GM18507 (cell line): ENCODE measurements at places on chromosomes 7 and 10.

- no peak for DNase-seq
Measured at GRCh38 chr7:143426479-143427142, 16.6 kb upstream of the TAS2R60 start.

- DNase-seq = no peak
Measured at GRCh38 chr7:75916259-75916658, 1.3 kb downstream of the POR start.

- DNase-seq = no peak
Measured at GRCh38 chr7:26159243-26159642, 7.2 kb downstream of the NFE2L3 start.

GRCh38 chr7:6567886-6568285, 9.4 kb upstream of the ZDHHC4 start:
- DNase-seq = no peak

GRCh38 chr10:109978481-109978880, 29.3 kb upstream of the ADD3 start:
- DNase-seq = peak; percentile 20

DNA sequence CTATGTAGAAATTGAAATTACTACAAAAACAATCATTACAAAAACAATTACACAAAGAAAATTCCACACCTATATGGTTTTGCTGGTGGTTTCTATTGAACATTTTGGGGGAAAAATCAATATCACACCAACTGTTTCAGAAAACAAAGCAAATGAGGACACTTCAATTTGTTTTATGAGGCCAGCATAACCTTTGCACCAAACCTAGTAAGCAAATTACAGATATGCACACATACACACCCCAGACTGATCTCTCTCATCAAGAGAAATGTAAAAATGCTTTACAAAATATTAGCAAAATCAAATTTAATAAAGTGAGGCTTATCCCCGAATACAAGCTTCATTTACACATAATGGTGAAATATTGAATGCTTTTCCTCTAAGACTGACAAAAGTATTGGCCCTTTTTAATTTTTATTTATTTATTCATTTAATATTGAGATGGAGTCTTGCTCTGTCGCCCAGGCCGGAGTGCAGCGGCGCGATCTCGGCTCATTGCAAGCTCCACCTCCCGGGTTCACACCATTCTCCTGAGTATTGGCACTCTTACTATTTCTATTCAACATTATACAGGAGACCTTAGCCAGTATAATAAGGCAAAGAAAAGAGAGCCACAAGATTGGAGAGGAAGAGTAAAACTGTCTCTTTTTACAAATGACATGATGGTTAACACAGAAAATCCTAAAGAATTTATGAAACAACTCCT, 13.6 kb upstream of the ANK3 start:
- no peak for DNase-seq

GRCh38 chr7:128170461-128170860, 70.6 kb upstream of the LEP start:
- no peak for DNase-seq

DNA sequence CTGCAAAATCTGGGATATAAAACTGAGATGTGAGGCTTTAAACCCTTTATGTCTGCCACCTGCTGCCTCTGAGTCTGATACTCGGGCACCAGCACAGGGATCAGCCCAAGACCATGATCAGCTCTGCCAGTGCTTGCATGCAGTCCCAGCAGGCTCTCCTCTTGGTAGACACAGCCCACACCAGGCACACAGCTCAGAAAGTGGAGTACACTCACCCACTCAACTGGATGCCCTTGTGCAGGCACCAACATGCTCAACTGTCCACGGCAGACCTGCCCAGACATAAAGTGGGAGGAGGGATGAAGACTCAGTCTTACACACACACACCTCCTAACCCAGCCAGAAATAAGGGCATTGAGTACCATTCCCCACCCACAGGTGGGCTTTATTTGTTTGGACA, 18.2 kb upstream of the MYH16 start:
- DNase-seq = no peak

DNA sequence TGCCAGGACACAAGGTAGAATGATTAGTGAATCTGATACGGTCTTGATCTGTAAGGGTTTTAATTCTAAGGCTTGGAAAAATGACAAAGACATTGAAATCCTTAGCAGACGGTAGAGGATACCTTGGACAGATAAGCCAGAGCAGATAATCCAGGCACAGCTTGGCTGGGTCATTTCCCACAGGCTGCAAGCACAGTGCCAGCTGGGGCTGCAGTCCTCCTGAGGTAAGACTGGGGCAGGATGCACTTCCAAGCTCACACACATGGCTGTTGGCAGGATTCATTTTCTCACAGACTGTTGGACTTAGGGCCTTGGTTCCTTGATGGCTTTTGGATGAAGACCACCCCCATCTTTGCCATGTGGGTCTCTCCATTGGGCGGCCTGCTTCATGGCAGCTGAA, 63.2 kb upstream of the BMPER start:
- DNase-seq = no peak

- no peak for DNase-seq
Measured at GRCh38 chr7:44396931-44397545, 71.6 kb upstream of the CAMK2B start.

- DNase-seq = no peak
Measured at GRCh38 chr7:40542982-40543741, 408.4 kb downstream of the SUGCT start.

DNA sequence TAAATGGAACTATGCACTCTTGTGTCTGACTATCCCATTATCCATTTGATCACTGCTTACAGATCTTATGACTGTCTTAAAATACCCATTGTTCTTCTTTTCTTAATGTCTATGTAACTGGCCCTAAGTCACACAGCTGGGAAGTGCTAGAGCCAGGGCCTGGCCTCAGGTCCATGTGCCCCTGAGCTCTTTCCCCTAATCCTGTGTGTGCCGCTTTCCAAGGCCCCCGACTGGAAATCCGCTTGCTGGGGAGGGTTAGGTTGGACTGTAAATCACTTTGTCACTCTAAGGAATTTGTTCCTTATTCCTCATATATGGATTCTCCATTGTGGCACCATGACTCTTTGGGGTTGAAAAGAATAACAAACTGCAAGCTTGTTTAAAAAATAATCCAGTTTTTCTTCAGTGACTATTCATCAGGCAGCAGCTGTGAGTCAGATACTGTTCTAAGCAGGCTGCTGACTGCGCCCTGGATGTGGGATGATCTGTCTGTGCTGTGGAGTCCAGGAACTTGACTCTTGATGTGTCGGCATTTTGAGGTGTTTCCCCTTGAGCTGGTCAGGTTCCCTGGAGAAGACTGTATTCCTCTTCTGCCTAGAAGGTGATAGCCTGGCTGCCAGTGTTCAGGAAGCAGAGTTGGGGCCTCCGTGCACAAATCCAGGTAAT, 236.3 kb downstream of the SDK1 start:
- no peak for DNase-seq

GRCh38 chr10:114095559-114096337, 52.1 kb downstream of the ADRB1 start:
- no peak for DNase-seq

DNA sequence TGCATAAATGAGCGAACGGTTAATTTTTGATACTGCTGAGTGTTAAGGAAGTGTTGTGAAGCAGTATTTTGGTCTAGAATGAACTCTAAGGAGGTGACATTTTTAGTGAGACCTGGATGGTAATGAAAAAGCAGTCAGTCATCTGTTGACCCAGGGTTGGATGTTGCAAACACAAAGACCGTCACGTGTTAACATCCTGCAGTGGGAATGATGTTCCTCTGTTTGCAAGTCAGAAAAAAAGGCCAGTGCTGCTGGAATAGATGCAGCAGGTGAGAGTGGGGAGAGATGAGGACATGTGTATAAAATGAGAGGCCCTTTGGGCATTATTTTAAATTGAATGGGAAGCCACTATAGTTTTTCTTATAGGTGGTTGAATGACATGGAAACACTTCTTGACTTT, 39.3 kb downstream of the INSYN2A start:
- DNase-seq = no peak

GRCh38 chr7:91517201-91517785, 253.1 kb downstream of the FZD1 start:
- DNase-seq = no peak

DNA sequence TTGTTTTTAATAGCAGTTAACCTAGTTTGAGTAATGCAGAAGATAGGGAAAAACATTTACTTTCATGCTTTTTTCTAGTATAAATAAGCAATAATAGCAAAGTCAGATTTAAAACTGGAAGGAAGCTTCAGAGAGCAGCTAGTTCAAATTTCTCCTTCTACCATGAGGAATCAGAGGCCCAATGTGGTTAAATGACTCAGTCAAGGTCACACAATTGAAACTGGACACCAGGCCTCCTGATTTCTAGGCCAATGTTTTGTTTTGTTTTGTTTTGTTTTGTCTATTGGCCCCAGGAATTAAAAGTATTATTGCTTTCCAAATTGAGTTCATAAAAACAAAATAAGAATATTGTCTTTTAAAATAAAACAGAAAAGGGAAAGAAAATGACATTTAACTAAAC, 122.3 kb downstream of the TRIL start:
- no peak for DNase-seq

DNA sequence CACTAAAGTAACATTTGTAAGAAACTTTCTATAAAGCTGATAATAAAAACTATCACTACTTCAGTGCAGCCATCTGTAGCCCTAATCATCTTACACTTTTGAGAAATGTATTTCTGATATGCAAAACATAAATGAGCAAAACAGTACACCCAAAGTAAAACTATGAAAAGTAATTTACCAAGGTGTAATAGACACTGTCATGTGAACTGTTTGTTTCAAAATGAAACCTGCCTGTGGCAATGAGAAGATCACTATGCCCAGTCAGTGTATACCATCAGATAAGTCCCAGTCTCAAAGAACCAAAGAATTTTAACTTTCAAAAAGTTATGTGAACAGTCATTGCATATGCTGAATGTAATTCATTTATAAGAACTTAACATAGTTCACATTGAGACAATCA, 398.1 kb downstream of the CDC14C start:
- no peak for DNase-seq

DNA sequence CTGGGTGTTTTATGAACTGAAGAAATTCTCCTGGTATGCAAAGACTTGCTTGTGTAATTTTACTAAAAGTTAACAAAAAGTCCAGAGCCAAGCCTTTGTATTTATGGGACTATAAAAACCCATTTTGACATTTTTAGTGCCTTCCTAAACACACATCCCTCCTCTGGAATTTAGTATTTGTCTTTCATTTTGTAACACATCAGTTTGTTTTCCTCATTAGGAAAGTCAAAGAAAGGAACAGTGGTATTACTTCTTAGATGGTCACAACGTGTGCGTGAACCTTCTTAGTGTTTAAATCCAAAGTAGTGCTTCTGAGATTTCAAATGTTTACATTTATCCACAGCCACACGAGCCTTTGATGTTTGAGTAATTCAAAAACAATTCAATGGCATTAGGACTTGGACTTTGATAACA, 103.2 kb upstream of the TMEM106B start:
- no peak for DNase-seq

DNA sequence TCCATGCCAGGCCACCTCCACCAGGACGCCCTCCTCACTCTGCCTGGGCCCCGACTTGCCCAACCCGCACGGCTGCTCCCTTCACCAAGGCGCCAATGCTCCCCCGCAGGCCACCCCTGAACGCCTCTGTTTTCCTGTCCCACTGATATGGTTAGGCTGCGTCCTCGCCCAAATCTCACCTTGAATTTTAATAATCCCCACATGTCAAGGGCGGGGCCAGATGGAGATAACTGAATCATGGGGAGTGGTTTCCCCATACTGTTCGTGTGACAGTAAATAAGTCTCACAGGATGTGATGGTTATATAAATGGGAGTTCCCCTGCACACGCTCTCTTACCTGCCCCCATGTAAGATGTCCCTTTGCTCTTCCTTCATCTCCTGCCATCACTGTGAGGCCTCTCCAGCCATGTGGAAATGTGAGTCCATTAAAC, 29.8 kb downstream of the RSU1 start:
- no peak for DNase-seq

DNA sequence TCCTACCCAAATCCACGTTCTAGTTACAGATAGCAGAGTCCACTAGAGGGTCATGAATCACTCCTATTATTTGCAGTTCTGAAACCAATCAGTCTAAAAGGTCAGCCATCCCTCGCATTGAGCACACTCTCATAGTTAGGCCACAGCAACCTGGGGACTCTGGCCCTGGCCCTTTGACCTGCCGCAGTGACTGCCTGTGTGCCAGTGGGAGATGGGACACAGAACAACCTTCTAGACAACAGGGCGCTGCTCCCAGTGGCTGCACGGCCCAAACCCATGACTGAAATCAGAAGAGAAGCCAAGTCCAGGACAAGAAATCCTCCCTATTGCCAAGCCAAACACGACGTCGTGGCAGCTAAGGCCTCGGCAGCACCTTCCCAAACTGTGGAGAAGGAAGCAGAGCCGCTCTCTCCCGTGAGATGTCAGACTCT, 158.5 kb downstream of the HERPUD2 start:
- DNase-seq = no peak

DNA sequence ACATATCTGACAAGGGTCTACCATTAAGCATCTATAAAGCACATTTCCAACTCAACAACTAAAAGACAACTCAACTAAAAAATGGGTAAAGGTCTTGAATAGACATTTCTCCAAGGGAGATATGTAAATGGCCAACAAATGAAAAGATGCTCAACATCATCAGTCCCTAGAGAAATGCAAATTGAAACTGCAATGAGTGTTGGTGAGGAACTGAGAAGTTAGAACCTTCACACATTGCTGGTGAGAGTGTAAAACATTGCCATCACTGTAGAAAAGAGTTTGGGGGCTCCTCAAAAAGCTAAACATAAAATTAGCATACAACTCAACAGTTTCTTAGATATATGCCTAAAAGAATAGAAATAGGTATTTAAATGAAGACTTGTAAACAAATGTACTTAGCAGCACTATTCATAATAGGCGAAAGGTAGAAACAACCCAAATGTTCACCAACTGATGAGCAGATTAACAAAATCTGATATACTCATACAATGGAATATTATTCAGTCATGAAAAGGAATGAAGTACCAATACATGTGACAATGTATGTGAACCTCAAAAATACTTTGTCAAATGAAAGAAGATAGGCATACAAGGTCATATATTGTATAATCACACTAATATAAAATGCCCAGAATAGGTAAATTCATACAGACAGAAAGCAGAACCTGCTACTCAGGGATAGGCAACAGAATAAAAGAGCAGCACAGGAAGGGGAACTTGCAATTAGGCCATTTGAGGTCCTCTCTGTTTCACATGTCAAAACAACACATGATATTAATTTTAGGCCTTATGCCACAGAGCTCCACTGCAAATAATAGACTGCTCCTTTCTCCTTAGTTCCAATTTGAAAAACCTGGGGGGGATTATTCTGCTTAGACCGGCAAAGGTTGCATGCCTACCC, 10.6 kb upstream of the LRRC72 start:
- no peak for DNase-seq

GRCh38 chr10:124032087-124032935, 61.1 kb downstream of the CHST15 start:
- DNase-seq = no peak

- no peak for DNase-seq
Measured at GRCh38 chr10:133347710-133348517, 741 bp downstream of the PRAP1 start.

DNA sequence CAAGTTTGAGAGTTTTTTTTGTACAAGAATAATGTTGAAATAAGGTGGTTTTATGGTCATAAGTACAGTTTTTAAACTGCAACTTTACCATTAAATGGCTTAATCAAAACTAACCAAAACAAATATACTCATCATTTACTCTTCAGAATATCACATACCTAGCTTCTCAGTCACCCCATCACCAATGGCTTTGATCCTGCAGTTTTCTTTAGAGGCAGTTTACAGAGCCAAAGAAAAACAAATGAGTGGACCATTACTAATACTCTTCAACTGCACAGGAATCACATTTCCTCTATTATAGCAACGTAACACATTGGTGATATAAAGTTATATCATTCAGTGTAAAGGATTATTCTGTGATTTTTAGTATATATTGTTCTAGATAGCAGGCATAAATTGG, 576.1 kb upstream of the LRRTM3 start:
- no peak for DNase-seq
